Effector memory CD8-positive, alpha-beta T cell (primary cell): ENCODE measurements at places on chromosomes 6 and 20.

GRCh38 chr6:38161754-38162492 is 342.4 kb downstream of the ZFAND3 start:
- DNase-seq, result no peak

DNA sequence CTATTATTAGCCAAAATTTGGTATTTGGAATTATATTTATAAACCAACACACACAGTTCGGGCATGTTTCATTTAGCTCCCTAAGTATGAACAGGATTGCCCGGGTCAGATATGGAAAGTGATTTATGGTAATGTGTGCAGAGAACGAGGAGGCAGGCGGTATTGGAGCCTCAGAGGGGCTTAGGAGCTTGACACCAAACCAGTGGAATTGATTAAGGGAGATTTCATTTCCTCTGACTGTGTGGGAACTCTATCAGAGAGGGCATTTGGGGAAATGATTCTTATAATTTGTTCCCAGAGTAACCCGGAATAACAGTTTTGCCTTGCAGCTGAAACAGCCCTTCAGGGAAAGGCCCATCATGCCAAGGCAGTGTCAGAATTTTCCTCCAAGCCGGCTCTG is 115.1 kb upstream of the SPTLC3 start:
- DNase-seq, result no peak

DNA sequence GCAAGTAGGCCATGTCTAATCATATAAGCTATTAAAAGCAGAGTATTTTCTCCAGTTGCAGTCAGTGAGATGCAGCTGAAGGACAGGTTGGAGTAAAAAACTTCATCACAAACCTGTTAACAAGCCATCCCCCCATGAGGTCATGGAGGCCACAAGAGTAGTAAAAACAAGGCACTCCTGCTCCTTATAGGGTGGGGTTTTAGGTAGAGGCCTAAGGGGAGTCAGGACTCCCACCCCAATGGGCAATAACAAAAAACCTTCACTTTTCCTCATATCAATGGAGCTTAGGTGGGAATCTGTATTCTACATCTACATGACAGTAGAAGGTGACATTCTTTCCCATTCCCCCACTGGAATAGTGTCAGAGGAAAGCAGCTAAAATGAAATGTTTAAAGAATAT is 428.1 kb upstream of the KHDRBS2 start:
- DNase-seq, result no peak

- DNase-seq, result no peak
Measured at GRCh38 chr6:128161263-128161662, 260.4 kb upstream of the THEMIS start.

- no peak for DNase-seq
Measured at GRCh38 chr6:6686748-6687601, 98.5 kb downstream of the LY86 start.

DNA sequence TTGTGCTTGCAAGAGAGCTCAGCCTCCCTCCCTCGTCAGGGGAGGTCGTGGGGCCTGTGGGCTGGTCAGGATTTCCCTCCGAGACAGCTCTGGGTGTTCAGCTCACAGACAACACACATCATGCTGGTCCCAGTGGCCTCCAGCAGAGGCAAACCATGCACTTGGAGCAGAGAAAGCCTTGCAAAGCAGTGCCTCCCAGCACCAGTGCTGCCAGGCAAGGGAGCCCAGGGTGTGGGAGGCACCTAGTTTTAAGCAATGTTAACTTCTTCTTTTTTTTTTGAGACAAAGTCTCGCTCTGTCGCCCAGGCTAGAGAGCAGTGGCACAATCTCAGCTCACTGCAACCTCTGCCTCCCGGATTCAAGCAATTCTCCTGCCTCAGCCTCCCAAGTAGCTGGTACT is 34.0 kb upstream of the INSM1 start:
- no peak for DNase-seq
